ENCODE measurements at places on chromosomes 12 and 14. TPM values are rescaled to one million over a fixed set of nuclear protein-coding genes. Genes with fewer than 3 reads are reported as not detected.
A peak's percentile ranks its signal among the peaks of the same experiment; 100 is the strongest.

- H3K4me1 ChIP-seq = peaks cover 10% of the 10 kb centered on the region
- no peaks in the 10 kb centered on the region for H3K36me3 ChIP-seq
- H3K27ac ChIP-seq = no peak overlapping the region
These were observed 72.5 kb downstream of the TMEM132D start for GRCh38 chr12:129831294-129831693.

- peaks cover 26% of the 10 kb centered on the region for H3K4me1 ChIP-seq
- H3K27me3 ChIP-seq = no peaks in the 10 kb centered on the region
- H3K4me3 ChIP-seq = peak overlapping the region; percentile 62
- peak; percentile 64 for DNase-seq
- peaks cover 1% of the 10 kb centered on the region for H3K36me3 ChIP-seq
These were observed 678 bp downstream of the ZBTB25 start for GRCh38 chr14:64502887-64503433.

DNA sequence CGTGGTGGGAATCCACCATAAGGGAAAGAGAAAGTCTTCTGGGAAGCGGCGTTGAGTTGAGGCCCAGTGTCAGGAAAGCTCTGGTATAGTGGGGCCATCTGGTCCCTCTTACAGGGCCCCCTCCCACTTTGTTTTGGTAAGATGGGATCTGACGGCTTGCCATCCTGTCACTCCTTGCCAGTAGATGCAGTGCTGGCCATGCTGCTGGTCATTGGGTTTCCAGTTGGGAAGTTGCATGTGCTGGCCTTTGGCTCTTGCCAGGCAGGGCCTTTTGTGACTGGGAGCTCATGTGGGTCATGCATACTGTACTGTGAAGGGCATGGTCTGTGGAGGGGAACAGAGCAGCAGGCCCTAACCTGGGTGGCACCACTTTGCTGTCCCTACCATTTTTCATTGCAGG lies 3.8 kb downstream of the TRAF3 start:
- no peak overlapping the region for H3K27ac ChIP-seq
- no peak for DNase-seq
- peaks cover 14% of the 10 kb centered on the region for H3K4me1 ChIP-seq
- H3K36me3 ChIP-seq = no peaks in the 10 kb centered on the region
- H3K4me3 ChIP-seq = no peak overlapping the region

DNA sequence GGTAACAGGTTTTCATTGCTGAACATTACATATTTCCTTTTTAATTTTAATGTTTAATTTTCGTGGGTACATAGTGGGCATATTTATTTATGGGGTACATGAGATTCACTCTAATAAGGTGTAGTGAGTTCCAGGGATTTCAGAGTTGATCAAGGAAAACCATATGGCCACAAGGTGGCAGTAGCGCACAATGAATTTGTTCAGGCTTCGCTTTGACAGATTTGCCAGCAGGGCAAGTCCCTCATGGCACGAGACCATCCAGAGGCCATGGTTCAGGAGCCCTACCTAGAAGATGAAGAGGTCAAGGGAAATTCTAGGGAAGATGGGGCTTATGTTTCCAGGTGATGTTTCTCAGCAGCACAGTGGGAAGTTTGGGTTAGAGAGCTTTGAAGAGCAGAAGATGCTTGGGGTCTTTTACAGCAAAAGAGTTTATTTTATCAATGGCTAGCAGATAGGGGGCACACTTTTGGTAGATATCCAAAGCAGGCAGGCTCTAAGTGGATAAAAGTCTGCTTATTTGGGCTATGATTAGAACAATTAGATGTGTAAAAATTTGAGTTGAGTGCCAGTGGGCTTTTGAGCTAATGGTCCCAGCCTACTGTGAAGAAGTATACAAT lies 1004.4 kb downstream of the AACS start:
- no peak overlapping the region for H3K4me3 ChIP-seq
- no peak overlapping the region for H3K27ac ChIP-seq
- H3K27me3 ChIP-seq = no peaks in the 10 kb centered on the region
- no peaks in the 10 kb centered on the region for H3K4me1 ChIP-seq

- DNase-seq = no peak
- H3K27me3 ChIP-seq = no peaks in the 10 kb centered on the region
- H3K36me3 ChIP-seq = no peaks in the 10 kb centered on the region
- H3K4me3 ChIP-seq = no peak overlapping the region
- H3K27ac ChIP-seq = no peak overlapping the region
- H3K4me1 ChIP-seq = peaks cover 6% of the 10 kb centered on the region
These were observed 478.0 kb downstream of the RMST start for GRCh38 chr12:97940629-97941028.

DNA sequence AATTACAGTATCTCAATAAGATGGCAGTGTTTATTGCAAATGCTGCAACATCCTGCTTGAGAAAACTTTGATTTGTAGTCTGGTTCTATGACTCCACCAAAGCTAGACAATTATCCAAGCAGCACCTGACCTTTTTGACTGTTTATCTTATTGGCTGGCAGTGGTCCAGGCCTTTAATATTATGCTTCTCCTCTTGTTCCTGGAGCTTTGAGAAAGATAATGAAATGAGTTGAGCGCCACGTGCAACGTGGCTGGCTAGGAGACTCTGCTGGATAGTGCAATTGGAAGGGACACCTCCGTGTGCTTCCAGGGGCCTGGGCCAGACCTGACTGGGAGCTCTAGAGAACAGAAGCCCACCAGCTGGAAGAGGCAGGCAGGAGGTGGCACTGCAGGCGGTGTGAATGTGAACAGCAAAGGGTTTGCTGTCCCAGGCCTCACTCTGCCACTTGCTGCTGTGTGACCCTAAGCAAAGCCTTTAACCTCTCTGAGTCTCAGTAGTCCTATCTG lies 349.3 kb downstream of the CACNA1C start:
- no peaks in the 10 kb centered on the region for H3K36me3 ChIP-seq
- no peak overlapping the region for H3K4me3 ChIP-seq
- H3K27me3 ChIP-seq = no peaks in the 10 kb centered on the region
- H3K27ac ChIP-seq = no peak overlapping the region
- H3K4me1 ChIP-seq = peaks cover 13% of the 10 kb centered on the region
- DNase-seq = no peak

DNA sequence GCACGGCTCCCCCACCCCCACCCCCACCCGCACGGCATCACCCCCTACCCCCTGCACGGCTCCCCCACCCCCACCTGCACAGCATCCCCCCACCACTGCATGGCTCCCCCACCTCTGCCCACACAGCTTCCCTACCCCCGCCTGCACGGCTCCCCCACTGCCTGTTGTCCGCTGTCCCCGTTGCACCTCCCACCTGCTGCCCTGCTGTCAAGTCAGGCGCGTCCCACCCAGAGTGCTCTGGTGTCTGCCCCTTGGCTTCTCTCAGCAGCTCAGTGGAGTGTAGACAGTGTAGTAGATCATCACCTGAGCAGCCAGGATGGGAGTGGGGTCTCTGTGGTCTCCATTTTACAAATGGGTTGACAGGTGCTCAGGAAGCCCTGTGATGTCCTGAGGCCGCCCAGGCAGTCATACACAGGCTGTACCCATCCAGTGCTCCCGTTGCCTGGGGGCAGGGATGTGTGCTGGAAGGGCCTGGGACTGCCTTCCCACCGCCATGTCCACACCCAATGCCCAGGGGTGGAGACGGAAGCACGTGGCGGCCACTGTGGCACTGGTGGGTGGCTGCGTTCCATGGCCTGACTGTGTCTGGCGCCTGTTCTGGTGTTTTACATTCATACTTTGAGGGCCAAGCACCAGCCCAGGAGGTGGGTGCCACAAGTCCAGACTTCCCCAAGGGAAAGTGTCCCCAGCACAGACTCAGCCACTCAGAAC lies 32.5 kb downstream of the PACS2 start:
- H3K27me3 ChIP-seq = no peaks in the 10 kb centered on the region
- no peaks in the 10 kb centered on the region for H3K36me3 ChIP-seq
- H3K4me3 ChIP-seq = no peak overlapping the region
- H3K27ac ChIP-seq = no peak overlapping the region

DNA sequence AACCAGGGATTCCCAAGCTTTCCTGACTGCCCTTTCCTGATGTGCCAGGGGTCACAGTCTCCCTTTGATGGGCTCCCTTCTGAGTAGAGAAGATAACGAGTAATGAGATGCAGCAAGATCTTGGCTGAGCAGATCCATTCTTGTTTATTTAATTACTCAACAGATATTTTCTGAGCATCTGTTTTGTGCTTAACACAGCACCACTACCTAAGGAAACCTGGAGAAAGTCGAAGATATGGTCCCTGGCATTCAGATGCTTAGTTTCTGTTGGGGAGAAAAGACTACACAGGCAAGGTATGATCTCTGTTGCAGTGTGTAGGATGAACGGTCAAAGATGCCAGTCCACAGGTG lies 3.9 kb downstream of the AJUBA start:
- H3K4me3 ChIP-seq = no peak overlapping the region
- no peaks in the 10 kb centered on the region for H3K36me3 ChIP-seq
- no peaks in the 10 kb centered on the region for H3K27me3 ChIP-seq
- peaks cover 18% of the 10 kb centered on the region for H3K4me1 ChIP-seq

Gene NXPH4
- 0.94 TPM for total RNA-seq

Gene PLXNC1
- 70.0 TPM for total RNA-seq

Gene KRT74
- total RNA-seq = not detected

Gene MRPL52
- total RNA-seq = 27.5 TPM

Gene SLC39A5
- total RNA-seq = 1.1 TPM

Gene DEPDC4
- 6.2 TPM for total RNA-seq

Data from lung (tissue), 17 donors.